Ecto neural progenitor cell (in vitro differentiated cells): ENCODE measurements at places on chromosomes 12 and 14.
A peak's percentile ranks its signal among the peaks of the same experiment; 100 is the strongest.

DNA sequence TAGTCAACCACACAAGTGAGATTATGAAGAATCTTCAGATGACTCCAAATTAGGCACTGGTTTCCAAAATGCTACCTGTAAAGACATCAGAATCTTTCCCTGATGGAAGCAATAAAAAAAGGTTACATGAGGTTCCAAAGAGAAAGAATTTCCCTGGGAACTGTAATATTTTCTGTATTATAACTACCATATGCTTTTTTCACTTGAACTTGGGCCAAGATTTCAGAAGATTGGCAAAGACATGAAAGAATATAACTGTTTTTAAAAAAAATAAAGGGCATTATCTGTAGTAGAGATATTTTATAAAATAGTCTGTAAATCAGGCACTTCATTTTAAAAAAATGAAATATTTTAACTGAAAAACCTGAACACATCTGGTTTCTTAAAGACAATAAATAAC lies 12.9 kb downstream of the HECTD1 start:
- no peak for DNase-seq

DNA sequence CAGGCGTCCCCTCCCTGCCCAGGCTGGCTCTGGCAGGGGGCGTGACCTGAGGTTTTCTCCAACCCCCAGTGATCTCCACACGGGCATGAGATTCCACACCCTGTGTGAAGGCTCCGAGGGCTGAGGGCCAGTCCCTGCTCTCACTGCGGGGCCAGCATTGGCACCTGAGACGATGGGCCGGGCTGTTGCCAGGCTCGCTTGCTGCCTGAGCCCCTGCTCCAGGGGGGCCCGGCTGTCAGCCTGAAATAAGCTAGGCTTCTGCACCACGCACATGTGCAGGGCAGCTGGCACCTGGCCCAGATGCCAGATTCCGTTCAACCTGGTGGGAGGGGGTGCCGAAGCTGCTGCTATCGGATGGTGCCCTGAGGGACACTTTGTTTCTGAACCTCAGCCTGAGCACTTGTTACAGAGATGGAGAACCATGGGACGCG lies 196.5 kb upstream of the PRMT8 start:
- no peak for DNase-seq

DNA sequence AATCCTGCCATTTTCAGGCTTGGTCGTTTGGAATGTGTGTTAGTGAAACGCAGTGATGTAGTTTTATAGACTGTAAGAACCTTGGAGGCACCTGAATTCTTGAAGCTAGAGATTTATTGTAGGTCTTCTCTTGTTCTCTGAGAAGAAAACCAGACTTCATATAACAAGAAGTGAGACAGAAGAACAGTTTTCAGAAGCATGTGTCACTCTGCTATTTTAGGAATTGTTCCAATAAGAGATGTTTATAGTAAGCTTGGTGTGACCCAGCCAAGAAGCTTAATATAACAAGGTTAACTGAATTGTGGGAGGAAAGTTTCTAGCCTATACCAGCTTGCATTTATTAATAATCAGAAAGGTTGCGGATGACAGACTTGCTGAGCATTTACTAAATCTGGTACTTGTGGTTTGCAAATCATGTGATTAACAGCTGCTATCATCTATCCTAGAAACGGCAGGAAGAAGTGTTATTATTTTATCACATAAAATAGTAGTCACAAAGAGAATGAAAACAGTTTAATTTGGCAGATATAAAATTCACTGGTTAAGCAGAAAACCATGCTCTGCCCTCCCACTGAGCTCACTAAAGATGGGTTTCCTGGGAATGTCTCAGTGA lies 49.2 kb upstream of the BCAT1 start:
- DNase-seq = no peak

- peak; percentile 40 for DNase-seq
Observed at GRCh38 chr14:104428333-104428851, 151.2 kb upstream of the C14orf180 start.

DNA sequence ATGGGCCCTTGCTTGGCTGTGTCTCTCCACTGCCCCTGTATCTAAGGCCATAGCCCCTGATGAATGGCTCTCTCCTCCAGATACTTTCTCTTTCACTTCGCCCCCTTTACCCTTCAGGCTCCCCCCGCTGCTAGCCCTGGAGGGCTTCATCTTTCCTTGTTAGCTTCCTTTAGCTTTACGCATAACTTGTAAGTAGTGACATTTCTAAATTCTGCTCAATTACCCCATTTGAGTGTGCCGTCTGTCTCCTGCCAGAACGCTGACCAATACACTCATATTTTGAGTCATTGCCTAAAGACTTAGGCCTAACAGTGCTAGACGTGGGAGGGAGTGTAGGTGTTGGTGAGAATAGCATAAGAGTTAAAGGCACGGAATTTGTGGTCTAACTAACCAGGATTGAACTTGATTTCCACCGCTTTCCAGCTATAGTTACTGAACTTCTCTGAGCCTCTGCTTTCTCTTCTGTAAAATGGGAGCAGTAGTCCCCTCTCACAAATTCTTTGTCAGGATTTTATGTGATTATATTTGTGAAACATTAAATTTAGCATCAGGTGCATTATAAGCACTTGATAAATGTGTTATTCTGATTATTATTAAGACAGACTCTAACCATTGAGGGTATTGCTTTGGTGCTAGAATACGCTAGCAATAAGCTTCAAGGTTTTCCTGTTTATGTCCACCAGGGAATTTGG lies 129.3 kb downstream of the ZFP36L1 start:
- DNase-seq = peak; percentile 13

- no peak for DNase-seq
Observed at GRCh38 chr12:81866081-81866480, 106.9 kb upstream of the PPFIA2 start.

GRCh38 chr14:74403619-74404417 lies 22.2 kb downstream of the SYNDIG1L start:
- DNase-seq = no peak

DNA sequence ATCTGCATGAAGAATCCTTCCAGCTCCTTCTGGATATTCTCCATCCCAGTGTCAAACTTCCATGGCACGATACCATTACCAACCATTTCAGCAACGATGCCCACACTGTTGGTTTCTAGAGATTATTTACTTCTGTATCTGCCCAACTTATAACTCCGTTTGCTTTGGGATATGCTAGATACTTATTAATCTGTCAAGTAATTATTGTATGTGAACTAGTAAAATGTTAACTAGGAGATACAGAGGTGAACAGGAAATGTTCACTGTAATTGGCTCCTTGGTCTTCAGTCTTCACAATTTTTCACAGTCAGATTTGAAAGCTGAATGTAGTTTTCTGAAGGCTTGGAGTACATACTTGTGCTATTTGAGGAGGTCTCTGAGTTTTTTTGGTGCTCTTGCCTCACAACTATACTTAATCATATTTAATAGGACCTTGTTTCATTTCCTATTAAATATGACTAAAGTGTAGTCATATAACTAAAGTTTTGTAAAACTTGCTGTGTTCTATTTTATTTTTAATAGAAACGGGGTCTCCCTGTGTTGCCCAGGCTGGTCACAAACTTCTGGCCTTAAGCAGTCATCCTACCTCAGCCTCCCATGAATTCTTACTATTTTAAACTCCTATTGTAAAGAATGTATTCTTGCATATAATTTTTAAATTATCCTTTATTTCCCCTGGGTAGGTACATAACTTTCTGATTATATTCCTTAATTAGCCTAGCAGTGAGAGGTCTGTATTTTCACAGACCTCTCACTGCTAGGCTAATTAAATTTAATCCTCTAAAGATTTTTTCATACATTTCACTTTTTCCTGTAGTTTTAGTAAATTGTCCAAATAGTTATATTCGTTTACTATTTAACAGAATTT lies 79.7 kb downstream of the FGD4 start:
- DNase-seq = no peak

GRCh38 chr14:66596241-66596985 lies 88.5 kb downstream of the GPHN start:
- no peak for DNase-seq

DNA sequence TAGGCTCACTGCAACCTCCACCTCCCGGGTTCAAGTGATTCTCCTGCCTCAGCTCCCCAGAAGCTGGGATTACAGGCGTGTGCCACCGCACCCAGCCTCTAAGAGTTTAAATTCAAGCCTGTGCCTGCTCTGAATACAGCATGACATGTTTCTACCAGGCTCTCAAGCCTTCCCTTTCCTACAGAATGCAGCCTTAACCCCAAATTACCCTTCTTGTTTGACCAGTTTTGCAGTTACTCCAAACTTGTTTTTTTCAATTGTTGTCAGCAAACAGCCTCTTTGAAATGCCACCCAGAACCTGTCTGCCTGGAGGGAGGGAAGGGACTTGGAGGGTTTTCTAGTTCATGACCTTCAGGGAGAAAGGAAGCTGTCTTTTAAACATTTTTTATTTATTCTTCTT lies 15.4 kb downstream of the GLTP start:
- no peak for DNase-seq

- no peak for DNase-seq
Observed at GRCh38 chr12:124403273-124403672, 108.4 kb downstream of the RFLNA start.

DNA sequence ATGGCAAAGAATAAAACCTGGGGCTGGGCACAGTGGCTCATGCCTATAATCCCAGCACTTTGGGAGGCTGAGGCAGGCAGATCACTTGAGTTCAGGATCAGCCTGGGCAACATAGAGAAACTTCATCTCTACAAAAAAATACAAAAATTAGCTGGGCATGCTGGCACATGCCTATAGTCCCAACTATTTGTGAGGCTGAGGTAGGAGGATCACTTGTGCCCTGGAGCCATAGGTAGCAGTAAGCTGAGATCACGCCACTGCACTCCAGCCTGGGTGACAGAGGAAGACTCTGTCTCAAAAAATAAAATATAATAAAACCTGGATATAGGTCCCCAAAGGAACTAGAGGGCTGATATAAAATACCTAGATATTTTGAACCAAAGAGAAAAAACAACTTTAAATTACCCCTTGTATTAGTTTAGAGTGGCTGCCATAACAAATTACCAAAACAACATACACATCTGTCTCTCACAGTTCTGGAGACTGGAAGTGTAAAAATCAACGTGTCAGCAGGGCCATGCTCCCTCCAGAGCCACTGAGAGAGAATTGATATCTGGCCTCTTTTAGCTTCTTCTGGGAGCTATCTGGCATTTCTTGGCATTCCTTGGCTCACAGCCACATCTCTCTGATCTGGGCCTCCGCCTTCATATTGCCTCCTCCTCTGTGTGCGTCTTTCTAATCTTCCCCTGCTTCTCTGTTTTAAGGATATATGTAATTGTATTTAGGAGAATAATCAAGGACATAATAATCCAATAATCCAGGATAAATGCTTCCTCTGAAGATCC lies 47.9 kb upstream of the ATF7IP start:
- DNase-seq = no peak

DNA sequence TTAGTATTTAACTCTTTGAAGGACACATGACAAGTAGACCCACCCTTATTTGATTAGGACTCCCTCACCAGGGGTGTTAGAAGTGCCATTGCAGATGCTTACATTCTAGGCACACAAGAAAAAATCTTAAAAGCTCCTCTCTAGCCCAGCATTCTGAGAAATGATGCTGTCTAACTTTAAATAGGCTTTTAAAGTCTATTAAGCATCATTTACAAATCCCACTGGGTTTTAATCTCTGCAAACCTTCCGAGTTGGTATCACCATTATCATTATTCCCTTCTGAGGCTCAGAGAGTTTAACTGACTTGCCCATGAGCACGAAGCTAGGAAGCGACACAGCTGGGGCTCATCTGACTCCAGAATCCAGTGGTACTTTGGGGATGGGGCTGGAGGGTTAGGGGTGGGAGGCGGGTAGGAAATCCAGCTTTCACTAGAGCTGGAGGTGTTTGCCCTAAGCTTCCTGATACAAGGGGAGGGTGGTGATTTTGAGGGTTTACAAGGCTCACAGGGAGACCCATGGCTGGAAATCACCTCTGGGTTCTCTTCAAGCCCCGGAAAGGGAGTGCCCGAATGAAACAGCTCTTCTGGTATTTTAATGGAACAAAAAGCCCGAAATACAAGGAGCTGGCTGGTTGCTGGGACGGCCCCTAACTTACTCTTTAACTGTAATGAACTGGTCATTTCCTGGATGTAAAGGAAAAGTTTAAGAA lies 109.2 kb upstream of the FUT8 start:
- DNase-seq = no peak

DNA sequence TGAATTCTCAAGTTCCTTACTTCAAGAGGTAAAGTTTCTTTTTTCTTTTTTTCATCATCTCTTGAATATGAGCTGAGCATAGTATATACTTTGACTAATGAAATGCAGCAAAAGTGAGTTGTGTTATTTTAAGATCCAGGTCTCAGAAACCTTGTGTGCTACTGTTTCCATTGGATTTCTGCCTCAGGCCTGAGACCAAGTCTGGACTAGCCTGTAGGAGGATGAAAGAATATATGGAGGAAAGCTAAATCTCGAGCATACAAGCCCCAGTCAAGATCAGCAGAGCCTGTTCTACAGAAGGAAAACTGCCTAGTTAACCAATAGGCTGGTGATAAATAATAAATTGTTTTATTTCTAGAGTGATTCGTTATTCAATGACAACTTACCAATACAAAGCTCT lies 652.5 kb downstream of the C12orf50 start:
- DNase-seq = no peak

DNA sequence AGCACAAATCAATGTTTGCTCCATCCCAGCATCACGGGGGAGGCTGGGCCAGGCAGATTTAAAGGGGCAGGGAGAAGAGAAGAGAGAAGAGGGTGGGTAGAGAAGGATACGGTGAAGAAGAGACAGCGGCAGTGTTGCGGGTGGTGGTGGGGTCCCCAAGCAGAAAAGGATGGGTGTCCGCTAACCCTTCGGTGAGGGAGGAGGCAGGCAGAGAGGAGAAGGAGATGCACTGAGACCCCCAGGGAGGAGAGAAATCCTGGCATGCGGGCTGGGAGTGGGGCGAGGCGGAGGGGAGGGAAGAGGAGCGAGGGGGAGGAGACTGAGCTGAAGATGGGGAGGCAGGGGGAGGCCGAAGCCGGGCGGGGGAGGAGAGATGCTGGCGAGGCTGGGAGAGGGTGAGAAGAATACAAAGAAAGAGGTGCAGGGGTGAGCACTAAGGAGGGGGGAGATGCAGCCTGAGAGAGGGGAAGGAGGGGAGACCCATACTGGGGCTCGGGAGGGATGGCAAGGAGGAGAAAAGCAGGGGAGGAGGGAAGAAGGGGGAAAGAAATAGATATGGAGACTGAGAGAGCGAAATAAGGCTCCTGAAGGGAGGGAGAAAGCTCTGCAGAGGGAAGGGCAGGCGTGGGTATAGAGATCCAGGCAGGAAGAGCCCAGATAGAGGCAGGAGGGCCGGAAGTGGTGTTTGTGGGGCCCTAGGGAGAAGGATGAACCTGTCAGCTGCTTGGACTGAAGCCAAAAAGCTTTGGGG lies at the start of gene JPH4:
TSS of gene JPH4 (minus strand) at position 231 of the 751 bp plus-strand sequence. CDS start 1,337 bp downstream, outside the sequence.
- DNase-seq = peak; percentile 72
